Activated CD4-positive, alpha-beta T cell treated with anti-CD3 and anti-CD28 coated beads, Interleukin-2, amount 10 ng/mL, durations not matched to agents 24 days and 14 days (primary cell): ENCODE measurements at places on chromosomes 13 and 19. TPM values are rescaled to one million over a fixed set of nuclear protein-coding genes. Genes with fewer than 3 reads are reported as not detected.

The PABPC3 gene
- 0.43 and 0.54 TPM in 2 replicates for total RNA-seq

The SRRM5 gene
- 0.19 and 0.37 TPM in 2 replicates for total RNA-seq

The SPACA6 gene
- 6.7 and 7.0 TPM in 2 replicates for total RNA-seq

The KLK1 gene
- total RNA-seq = 3.0 TPM in 2 replicates

The ZNF878 gene
- total RNA-seq = 0.21 and 0.49 TPM in 2 replicates

The N4BP2L1 gene
- 16.6 and 17.9 TPM in 2 replicates for total RNA-seq

The ICAM5 gene
- total RNA-seq = 3.0 and 3.8 TPM in 2 replicates

- H3K4me1 ChIP-seq = no peaks in the 10 kb centered on the region
- no peak overlapping the region for H3K27ac ChIP-seq
- peaks cover 3% of the 10 kb centered on the region for H3K27me3 ChIP-seq
- DNase-seq = peak; percentile 76
These were observed 28.0 kb upstream of the WASF3 start for GRCh38 chr13:26529441-26529840.

- H3K27ac ChIP-seq = no peak overlapping the region
- no peaks in the 10 kb centered on the region for H3K27me3 ChIP-seq
- peak; percentile 59 for DNase-seq
- H3K36me3 ChIP-seq = no peaks in the 10 kb centered on the region
- no peak overlapping the region for H3K4me3 ChIP-seq
- no peaks in the 10 kb centered on the region for H3K4me1 ChIP-seq
These were observed 33.0 kb downstream of the UGGT2 start for GRCh38 chr13:96020155-96020575.

DNA sequence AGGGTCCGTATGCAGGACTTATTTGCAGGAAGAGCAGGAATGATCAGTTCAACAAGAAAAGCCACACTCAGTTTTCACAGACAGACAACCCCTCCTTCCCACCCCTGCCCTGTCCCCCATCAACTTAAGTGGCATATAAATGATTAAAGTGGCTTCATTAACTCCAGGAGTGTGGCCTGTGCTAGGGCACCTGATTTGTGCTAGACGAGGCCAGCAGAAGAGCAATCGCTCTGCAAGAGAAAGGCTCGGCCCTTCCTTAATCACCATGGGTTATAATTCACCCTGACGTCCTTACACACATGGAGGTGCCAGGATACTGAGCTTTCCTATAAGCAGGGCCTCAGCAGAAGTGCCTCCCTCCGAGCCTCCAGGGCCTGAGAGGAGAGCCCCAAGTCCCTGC lies 14.6 kb downstream of the C19orf12 start:
- H3K4me3 ChIP-seq = no peak overlapping the region
- H3K27ac ChIP-seq = no peak overlapping the region
- H3K27me3 ChIP-seq = no peaks in the 10 kb centered on the region
- no peak for DNase-seq

GRCh38 chr13:65530688-65531087 lies 1699.4 kb downstream of the PCDH9 start:
- no peaks in the 10 kb centered on the region for H3K4me1 ChIP-seq
- no peak overlapping the region for H3K4me3 ChIP-seq
- DNase-seq = no peak
- H3K36me3 ChIP-seq = no peaks in the 10 kb centered on the region

DNA sequence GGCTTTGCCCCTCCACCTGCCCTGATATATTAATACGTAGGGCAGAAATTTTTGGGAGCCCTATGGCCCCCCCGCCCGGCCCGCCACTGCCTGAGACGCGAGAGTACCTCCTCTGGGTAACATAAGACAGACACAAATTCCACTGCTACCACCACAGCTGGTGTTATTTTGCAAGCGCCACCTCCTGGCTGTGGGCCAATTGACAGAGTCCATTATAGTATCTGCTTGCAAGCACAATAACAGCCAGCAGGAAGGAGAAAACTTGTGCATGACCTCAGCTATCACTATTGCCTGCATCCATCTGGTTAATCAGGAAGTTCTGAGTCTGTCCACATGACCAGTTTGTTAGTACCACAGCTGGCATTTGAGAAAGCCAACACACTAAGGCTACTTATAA lies 25.3 kb upstream of the OR10H2 start:
- no peak overlapping the region for H3K27ac ChIP-seq
- H3K4me1 ChIP-seq = no peaks in the 10 kb centered on the region
- no peaks in the 10 kb centered on the region for H3K36me3 ChIP-seq
- H3K4me3 ChIP-seq = no peak overlapping the region
- H3K27me3 ChIP-seq = peaks cover 9% of the 10 kb centered on the region

GRCh38 chr19:35592226-35592625 lies 6.3 kb downstream of the PMIS2 start:
- peak; percentile 68 for DNase-seq
- no peaks in the 10 kb centered on the region for H3K27me3 ChIP-seq
- no peak overlapping the region for H3K27ac ChIP-seq
- H3K4me3 ChIP-seq = no peak overlapping the region
- peaks cover 7% of the 10 kb centered on the region for H3K4me1 ChIP-seq

DNA sequence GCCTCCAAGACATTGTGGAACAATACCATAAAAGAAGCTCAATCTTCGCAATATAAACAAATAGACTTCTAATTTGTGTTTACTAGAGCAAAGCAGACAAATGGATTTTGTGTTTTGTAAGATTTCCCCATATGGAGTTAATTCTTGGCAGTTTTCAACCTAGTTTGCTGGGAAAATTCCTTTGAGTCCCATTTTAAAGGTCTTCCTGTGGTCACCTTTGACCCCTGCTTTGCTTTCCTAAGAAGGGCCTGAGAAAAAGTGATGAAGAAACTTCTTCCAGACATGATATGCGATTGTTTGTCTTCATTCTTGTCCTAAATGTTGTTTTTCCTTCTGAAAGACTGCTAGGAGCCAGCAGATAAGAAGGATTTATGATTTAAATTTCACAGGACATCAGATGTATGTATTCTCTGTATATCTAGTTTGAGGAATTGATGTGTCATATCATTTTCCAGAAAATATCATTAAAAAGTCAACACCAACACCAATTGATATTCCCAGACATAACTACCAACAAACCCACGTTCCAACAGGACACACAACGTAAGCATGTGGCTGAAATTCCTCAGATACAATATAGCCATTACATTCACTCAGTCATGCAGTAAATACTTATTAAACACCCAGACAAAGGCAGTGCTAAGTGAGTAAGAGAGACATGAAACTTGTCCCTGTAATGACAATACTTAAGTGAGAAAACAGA lies 276.4 kb downstream of the LHFPL6 start:
- no peak overlapping the region for H3K27ac ChIP-seq
- H3K36me3 ChIP-seq = no peaks in the 10 kb centered on the region
- peaks cover 2% of the 10 kb centered on the region for H3K27me3 ChIP-seq
- H3K4me1 ChIP-seq = no peaks in the 10 kb centered on the region

DNA sequence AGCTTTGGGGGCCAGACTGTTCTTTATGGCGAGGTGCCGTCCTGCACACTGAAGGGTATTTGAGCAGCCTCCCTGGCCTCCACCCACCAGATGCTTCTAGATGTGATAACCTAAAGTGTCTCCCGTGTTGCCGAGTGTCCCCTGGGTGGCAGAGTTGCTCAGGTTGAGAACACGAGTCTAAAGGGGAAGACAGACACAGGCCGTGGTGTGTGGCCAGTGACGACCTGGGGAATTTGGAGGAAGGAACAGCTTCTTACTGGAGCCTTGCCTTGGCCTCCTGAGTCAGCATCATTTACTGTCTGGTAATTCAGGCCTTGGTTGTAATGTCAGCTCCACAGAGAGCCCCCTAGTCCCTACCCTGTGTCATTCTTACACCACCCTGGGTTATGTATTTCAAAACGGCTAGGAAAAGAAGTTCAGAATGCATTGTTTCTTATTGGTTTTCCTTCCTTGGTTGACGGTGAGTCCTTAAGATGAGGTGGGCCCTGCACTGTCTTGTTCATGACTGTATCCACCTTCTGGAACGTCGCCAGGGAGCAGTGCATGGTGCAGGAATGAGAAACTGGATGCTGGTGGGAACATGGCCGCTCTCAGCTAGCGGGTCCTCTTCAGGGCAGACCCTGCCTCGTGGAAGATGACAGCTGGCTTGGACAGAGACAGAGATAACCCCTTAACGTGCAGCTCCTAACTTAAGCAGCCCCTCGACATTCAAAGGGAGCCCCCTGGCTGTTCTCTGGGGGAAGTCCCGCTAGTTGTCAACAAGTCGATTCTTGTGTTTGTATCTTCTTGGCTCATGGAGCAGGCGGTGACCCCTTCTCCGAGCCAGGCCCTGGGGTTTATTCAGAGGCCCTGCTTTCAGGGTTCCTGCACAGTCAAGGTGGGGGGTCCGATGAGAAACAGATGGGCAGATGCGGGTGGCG lies 7.2 kb downstream of the SIN3B start:
- peak; percentile 63 for DNase-seq
- H3K27me3 ChIP-seq = no peaks in the 10 kb centered on the region
- peaks cover 2% of the 10 kb centered on the region for H3K4me1 ChIP-seq
- no peak overlapping the region for H3K27ac ChIP-seq
- no peak overlapping the region for H3K4me3 ChIP-seq

GRCh38 chr13:79898996-79899395 lies 418.0 kb downstream of the NDFIP2 start:
- no peak for DNase-seq
- H3K4me3 ChIP-seq = no peak overlapping the region
- H3K27me3 ChIP-seq = no peaks in the 10 kb centered on the region
- H3K4me1 ChIP-seq = no peaks in the 10 kb centered on the region

GRCh38 chr13:80214050-80214449 lies 126.9 kb downstream of the SPRY2 start:
- no peak for DNase-seq
- H3K36me3 ChIP-seq = no peaks in the 10 kb centered on the region
- no peak overlapping the region for H3K27ac ChIP-seq

DNA sequence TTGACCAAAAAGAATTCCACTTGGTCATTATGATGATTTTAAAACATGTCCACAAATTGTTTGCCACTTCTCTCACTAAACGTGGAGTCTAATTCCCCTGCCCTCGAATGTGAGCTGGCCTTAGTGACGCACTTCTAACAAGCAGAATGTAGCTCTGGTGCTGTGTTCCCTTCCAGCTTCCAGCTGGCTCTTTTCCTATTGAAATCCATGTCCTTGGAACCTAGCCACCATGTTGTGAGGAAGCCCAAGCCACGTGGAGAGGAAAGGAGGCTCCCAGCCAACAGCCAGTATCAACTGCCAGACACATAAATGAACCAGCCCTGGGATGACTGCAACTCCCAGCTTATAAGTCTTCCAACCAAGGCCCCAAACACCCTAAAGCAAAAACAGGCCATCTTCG lies 23.6 kb upstream of the CEBPA start:
- no peak for DNase-seq
- peaks cover 4% of the 10 kb centered on the region for H3K27me3 ChIP-seq
- H3K4me3 ChIP-seq = no peak overlapping the region

- peaks cover 47% of the 10 kb centered on the region for H3K4me1 ChIP-seq
- DNase-seq = peak; percentile 67
- H3K4me3 ChIP-seq = peak overlapping the region; percentile 28
These were observed 4.3 kb downstream of the PHF11 start for GRCh38 chr13:49499889-49500660.

GRCh38 chr19:39913682-39914333 lies 20.6 kb downstream of the FCGBP start:
- no peak overlapping the region for H3K4me3 ChIP-seq
- no peaks in the 10 kb centered on the region for H3K27me3 ChIP-seq
- no peaks in the 10 kb centered on the region for H3K4me1 ChIP-seq
- no peak for DNase-seq
- H3K27ac ChIP-seq = no peak overlapping the region

DNA sequence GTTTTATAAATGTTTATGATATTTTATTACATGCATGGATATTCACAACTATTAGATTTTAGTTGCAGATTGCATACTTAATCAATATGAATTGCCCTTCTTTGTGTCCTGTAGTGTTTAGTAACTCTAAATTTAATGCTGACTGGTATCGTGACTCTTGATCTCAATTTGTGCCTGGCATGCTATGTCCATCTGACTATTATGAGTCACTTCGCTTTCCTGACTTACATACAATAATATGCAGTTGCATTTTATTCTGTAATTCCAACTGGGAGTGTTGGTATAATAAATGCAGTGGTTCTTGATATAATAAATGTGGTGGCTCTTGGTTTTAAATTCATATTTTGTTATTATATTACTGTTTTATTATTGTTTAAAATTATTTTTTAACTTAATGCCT lies 277.5 kb downstream of the LIG4 start:
- H3K4me1 ChIP-seq = no peaks in the 10 kb centered on the region
- no peak overlapping the region for H3K27ac ChIP-seq
- no peaks in the 10 kb centered on the region for H3K27me3 ChIP-seq
- DNase-seq = no peak
- H3K36me3 ChIP-seq = no peaks in the 10 kb centered on the region
- H3K4me3 ChIP-seq = no peak overlapping the region

- peaks cover 7% of the 10 kb centered on the region for H3K36me3 ChIP-seq
- H3K27me3 ChIP-seq = no peaks in the 10 kb centered on the region
- peaks cover 34% of the 10 kb centered on the region for H3K4me1 ChIP-seq
- DNase-seq = no peak
- H3K4me3 ChIP-seq = no peak overlapping the region
- no peak overlapping the region for H3K27ac ChIP-seq
These were observed 27.2 kb downstream of the MED26 start for GRCh38 chr19:16600824-16601223.

DNA sequence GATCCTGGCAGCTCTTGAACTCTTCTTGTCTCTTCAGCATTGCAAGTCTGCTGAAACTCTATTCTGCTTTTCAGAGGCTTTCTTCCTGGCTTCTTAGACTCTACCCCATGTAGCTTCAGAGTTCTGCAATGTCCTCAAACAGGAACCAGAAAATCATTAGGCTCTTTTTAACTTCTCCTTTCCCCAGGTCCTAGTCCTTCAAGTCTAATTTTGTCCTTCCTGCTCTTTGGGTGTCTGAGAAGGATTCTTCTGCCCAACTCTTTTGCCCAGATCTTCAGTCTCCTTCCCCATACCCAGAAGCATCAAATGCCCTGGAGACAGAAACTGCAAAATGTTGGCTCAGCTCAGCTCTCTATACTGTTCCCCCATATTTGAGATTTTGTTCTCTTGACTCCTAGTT lies 50.0 kb upstream of the CALM3 start:
- H3K27ac ChIP-seq = no peak overlapping the region
- H3K36me3 ChIP-seq = peaks cover 3% of the 10 kb centered on the region
- H3K4me1 ChIP-seq = no peaks in the 10 kb centered on the region
- peaks cover 32% of the 10 kb centered on the region for H3K27me3 ChIP-seq

GRCh38 chr13:108249150-108249549 lies 20.4 kb upstream of the TNFSF13B start:
- H3K27me3 ChIP-seq = no peaks in the 10 kb centered on the region
- DNase-seq = no peak
- peaks cover 8% of the 10 kb centered on the region for H3K36me3 ChIP-seq
- H3K4me3 ChIP-seq = no peak overlapping the region
- H3K27ac ChIP-seq = no peak overlapping the region
- H3K4me1 ChIP-seq = peaks cover 6% of the 10 kb centered on the region
